ENCODE measurements at places on chromosomes 12 and 14.

DNA sequence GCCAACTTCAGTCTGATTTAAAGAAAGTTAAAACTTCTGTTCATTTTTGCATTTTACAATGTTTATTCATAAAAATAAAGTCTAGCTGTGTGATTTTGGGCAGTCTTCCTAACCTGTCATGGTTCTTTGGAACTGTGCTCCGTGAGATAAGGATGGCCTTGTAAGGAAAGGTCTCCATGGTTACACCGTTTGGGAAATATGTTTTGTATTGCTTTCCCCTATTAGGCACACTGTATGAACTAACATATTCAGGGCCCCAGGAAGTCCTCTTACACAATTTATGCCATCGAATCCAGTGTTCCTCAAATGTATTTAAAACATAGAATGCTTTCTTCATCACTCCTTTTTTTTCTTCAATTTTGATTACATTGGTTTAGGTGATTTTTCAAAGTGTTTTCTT lies 54.5 kb downstream of the APAF1 start:
- no peak for DNase-seq

DNA sequence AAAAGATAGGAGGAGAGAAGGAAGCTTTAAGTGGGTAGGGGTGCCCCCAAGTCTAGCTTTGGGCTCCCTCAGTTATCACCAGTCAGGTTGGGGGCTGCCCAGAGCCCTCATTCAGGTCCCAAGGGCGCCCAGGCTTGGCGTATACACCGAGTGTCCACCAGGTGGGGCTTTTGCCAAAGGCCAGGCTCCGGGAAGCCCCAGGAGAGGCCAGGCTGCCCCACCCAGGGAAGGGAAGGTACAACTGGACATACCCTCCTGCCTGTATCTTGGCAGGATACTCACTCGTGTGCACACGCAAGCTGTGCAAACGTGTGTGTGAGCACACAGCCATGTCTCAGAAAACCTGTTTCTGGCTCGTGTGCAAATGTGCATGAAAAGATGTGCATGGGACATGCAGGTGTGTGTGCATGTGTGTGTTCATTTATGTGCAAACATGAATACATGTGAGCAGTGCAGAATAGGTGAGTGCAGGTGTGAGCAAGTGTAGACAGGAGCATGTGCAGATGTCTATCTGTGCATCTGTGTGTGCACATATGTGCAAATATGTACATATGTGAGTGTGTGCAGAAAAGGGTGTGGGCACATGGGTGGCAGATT lies 103.9 kb upstream of the MYL2 start:
- DNase-seq = peak; percentile 35

DNA sequence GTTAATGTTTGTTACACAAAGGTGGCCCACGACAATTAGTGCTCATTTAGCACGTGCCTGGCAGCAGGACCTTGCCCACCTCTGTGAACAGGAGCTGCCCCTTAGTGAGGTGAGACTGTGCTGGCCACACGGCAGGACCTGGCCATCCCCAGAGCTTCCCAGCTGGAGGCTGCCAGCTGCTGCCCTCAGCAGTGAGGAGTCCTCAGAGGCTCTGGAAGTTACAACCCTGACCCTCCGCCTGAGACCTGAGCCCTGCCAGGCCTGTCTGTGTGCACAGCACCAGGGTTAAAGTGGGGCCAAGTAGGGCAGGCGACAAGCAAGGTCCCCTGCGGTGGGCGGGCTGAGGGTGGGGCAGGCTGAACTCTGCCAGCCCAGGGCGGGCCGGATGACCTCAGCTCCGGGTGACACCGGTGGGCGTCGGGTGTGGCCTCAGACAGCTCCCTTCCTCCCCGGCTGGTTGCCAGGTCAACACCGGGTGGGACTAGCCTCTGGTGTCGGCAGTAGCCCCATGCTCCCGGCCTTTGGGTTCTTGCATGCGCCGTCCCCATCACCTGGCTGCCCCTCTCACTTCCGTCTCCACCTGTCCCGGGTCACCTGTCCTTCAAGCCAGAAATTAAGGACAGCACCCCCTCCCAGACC lies 9.2 kb upstream of the LBHD2 start:
- no peak for DNase-seq

GRCh38 chr12:103268831-103269514 lies 226.8 kb downstream of the C12orf42 start:
- no peak for DNase-seq

GRCh38 chr12:3214526-3215365 lies 137.6 kb downstream of the TSPAN9 start:
- DNase-seq = no peak

Data from activated CD4-positive, alpha-beta T cell treated with anti-CD3 and anti-CD28 coated beads, Interleukin-2, amount 50 U/mL, for 4 hours (primary cell).